ENCODE measurements at places on chromosomes 4 and X.

DNA sequence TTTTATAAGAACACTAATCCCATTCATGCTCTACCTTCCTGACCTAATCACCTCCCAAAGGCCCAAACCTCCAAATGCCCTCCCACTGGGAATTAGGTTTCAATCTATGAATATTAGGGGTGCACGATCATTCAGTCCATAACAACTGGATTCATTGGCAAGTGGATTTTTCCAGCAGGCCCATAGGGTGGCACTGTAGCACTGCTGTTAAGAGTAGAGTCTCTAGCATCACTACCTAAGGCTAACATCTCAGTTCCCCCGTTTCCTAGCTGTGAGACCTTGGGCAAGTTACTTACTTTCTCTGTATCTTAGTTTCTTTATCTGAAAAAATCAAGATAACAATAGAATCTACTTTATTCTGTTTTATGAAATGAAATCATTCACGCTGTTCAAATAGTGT, 315.8 kb downstream of the STIM2 start:
- peak; percentile 3 for DNase-seq

DNA sequence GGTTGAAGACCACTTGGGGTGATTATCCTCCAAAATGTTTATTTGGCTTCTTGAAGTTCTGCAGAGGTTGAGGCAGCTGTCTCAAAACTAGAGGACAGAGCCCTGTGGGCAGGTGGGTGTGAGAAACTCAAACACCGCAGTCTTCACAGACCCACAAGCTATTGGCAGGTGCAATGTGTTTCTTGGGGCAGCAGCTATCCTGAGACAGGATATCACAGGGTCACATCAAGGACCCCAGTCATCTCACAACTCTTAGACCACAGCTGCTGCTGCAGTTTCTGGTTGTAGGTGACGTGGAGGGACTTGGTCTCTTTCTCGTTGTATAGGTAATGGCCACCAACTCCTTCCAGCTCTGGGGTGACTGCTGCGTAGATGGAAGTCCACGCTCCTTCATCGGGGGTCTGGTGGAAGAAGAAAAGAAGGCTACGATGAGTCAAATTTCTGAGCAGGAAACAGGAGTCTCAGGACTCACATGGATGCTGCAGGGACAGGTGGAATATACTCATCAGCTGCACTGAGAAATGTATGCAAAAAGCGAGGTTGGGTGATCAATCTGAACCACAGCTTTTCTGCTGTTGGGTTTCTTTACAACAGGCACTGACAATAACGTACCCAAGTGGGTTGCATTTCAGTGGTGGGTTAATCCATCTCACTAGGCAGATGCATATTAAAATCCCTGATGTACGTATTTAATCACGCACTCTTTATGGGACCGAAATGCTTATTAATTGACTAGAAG, 279.8 kb downstream of the DHRSX start:
- DNase-seq, result no peak

- peak; percentile 54 for DNase-seq
Measured at GRCh38 chr4:70508801-70509200, 9.6 kb upstream of the AMTN start.

GRCh38 chrX:2500091-2500802, 529 bp downstream of the DHRSX start:
- peak; percentile 72 for DNase-seq

- no peak for DNase-seq
Measured at GRCh38 chrX:139382529-139382928, 148.0 kb upstream of the F9 start.

DNA sequence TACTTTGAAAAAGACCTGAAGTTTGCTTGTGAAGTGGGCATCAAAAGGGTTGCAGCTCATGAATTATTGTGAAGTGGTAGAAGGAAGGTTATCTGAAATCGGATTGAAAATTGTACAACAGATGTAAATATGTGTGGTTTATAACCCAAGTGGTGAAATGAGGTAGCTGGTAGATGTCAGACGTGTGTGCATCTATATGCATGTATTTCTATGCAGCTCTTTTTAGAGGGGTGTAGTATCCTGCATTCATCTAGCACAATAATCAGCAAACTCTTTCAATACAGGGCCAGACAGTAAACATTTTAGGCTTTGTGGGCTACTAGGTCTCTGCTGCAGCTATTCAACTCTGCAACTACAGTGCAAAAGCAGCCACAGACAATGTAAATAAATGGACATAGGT, 9.4 kb downstream of the ATRX start:
- DNase-seq, result no peak

GRCh38 chrX:54492340-54492739, 3.7 kb downstream of the FGD1 start:
- DNase-seq, result peak; percentile 74

GRCh38 chrX:13469963-13470684, 99.3 kb upstream of the EGFL6 start:
- DNase-seq, result peak; percentile 57

DNA sequence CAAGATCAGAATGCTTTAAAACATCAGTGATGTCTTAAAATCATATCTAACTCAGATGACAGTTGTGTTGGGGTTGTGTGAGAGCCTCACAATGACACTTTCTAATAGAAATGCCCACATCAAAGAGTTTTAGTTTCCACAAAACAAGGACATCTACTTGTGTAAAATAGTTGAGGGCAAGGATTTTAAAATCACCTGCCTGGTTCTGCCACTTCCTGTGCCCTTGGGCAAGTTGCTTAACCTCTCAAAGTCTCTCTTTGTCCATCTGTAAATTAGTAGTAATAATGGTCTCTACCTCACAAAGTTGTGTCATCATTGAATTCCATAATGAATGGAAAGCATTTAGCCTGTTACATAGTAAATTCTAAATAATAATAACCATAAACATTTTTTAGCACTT, 41.9 kb upstream of the RELL1 start:
- no peak for DNase-seq

- no peak for DNase-seq
Measured at GRCh38 chr4:56106180-56107147, 157.7 kb downstream of the CEP135 start.

DNA sequence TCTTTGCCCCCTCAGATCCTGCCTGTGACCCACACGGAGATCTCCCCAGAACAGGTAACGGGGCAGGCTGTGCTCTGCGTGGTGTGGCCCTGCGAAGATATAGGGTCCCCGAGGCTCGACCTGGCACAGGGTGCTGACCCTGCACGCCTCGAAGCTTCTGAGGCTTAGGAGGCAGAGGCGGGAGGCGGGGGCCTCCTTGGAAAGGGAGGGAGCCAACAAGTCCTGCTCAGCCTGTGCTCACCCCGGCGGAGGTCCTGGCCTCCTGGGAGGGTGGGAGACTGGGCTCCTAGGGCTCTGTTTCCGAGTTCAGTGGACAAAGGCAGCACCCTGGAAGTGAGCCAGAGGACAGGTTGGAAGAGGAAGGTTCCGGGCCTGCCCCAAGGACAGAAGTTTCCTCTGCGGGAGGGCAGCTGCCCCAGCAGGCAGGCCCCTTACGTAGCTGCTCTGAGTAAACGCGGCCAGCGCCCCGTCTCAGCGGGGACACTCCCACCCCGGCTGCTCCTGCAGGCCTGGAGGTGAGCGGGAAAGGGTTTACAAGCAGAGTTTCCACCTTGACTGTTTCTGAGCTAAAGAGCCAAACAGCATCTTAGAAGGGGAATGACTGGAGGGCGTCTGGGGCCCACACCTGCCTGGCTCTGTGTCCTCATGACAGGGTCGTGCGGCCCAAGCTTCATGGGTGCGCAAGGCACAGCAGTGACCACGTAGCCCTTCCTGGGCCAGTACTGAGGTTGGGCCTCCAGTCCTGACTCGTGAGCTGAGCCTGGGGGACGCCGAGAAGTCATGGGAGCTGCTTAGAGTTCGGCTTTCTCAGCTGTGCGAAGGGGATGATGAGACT, 16.1 kb downstream of the TMEM175 start:
- DNase-seq, result no peak

DNA sequence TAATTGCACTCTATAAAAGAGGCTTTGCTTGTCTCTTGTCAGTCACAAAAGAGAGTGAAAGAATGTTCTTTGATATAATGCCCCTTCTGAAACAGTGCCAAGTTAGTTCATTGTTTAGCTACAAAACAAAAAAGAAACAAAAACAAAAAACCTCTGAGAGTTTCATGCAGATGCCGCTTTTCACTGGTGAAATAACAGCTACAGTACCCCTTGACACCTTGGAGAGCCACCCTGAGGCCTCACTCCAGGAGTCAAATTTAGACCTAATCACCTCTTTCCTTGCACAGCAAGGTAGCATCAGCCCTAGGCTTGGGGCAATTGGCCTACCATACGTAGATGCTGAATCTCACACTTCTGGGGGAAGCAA, 185.2 kb downstream of the UNC5C start:
- no peak for DNase-seq

- peak; percentile 56 for DNase-seq
Measured at GRCh38 chrX:130799393-130799792, 103.6 kb downstream of the ENOX2 start.

- peak; percentile 51 for DNase-seq
Measured at GRCh38 chr4:102553982-102554381, 52.8 kb downstream of the NFKB1 start.

- no peak for DNase-seq
Measured at GRCh38 chr4:8819473-8820177, 52.0 kb downstream of the HMX1 start.

DNA sequence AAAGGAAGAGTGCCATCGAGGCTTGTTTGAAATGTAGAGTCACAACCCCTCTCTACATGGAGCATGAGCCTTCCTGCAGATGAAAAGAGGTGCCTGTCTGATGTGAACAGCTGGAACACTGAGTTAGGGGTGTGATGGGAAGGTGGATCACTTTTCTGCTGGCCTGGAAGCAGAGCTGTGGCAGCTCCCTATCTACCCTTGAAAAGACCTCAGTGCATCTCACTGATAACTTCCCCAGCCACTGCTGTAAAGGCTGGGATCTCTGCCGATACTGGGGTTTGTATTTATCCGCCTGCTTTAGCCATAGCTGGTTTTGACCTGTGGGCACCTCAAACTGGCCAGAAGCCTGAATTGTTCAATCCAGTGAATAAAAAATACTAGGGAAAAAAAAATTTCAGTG, 46.8 kb downstream of the HPGD start:
- DNase-seq, result no peak

GRCh38 chr4:82611982-82612381, 50.2 kb upstream of the TMEM150C start:
- DNase-seq, result no peak

- DNase-seq, result no peak
Measured at GRCh38 chr4:5815641-5816040, 77.2 kb downstream of the CRMP1 start.

DNA sequence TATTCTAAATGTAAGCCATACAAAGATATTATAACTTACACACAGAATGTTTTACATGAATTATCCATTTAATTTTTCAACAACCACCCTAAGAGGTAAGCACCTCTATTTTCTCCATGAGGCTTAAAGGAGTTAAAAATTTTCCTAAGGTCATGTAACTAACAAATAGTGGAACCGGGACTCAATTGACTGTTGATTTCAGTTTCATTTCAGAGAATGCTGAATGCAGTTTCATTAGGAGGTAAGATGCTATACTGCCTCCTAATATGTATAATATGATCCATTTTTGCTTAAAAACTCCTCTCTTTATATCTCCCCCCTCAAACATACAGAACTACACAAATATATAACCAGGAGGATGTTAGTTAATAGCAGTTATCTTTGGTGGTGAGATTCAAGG, 29.1 kb downstream of the PHKA1 start:
- no peak for DNase-seq

DNA sequence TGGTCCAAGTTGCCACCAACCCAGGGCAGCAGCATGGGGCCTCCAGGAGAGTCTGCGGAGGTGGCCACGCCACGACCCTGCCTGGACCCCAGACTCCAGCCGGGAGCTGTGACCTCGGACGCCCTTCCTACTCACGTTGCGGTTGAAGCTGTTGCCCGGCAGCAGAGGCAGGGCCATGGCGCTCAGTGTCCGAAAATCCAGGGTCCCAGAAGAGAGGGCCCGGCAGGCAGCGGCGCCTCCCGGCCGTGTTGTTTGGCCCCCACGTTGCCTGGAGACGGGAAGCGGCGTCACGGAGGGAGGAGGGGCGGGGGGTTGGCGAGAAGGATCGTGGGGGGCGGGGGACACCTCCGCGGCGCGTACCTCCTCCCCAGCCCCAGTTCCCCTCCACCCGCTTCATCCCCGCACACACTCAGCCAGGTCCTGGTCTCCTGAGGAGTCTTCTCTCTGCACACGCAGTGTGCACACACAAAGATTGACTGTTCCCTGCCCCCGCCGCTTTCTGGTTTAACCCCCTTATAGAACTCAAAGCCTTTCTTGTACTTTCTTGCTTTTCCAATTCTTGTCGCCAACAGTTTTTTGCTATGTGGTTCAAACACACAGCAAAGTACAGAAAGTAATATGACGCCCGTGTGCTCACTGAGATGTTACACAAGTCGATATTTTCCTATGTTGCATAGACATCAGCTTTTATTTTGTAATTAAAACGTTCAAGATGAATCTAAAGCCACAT, at the start of gene EFHC2:
Gene EFHC2, minus strand, starts transcription at position 261 of the 730 bp plus-strand sequence. Its CDS starts 84 bp downstream, at position 177.
- DNase-seq, result peak; percentile 4

DNA sequence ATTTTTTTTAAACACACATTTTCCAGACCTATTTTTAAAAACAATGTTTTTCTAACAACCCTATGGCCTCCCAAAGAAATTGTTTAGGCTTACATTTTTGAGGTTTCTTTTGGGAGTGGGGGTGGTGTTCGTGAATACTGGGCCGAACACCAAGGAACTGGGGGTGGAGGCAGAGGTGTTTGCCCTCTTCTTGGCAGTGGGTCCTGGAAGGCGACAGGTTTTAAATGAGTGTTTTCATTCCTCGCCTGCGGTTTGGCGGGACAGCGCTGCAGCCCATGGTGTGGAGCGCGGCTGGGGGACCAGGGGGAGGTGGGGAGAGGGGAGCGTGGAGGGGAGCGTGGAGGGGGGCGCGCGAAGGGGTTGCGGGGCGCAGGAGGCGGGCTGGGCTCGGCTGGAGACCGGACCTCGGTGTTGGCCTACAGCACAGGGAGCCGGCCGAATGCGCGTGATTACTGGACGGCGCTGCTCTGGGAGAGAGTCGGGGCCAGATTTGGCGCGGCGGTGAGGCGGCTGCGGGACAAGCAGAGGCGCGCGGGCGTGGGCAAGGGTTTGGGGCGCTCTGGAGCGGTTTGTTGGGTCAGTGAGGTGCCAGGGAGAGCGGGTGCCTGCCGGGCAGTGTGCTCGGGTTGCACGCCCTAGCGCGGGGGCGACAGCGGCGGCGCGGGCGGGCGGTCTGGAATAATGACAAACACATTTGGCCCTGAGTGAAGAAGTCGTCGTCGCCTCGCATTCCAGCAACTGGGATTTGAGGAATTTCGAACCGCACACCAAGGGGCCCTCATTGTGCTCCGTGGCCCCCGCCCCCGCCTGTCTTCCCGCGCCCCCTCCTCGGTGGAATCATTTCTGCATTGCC, 764 bp downstream of the PDGFRA start:
- DNase-seq, result peak; percentile 62

DNA sequence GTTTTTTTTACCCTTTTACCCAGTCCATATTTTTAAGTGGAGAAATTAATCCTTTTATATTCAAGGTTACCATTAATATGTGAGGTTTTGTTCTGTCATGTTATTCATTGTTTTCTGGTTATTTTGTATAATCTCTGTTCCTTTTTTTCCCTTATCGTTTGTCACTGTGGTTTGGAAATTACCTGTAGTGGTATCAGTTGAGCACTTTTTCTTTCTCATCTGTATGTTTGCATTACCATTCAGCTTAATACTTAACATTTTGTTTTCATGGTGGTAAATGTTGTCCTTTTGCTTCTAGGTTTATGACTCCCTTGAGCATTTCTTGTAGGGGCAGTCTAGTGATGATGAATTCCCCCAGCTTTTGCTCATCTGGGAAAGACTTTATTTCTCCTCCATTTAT, 6.6 kb downstream of the ETDC start:
- DNase-seq, result no peak
